DND-41 (cell line): ENCODE measurements at places on chromosomes 5 and 9.

DNA sequence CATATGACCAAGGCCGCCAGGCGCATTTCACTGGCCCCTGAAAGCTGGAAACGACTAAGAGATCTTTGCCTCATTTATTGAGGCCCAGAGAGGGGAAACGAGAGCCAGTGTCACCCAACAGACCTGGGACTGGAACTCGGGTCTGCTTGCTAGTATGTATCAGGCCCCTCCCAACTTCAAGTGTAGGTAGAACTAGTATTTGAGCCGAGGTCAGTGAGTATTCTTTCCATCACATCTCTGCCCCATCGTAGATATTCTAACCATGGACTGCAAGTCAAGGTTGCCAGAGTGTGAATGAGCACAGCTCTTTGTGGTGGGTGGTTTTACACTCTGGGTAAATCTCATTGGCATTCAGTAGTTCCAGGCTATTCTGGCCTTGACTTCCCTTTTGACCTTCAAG is 42.2 kb downstream of the GPR107 start:
- H3K27ac ChIP-seq: no peak overlapping the region
- no peaks in the 10 kb centered on the region for H3K27me3 ChIP-seq
- H3K36me3 ChIP-seq: peaks cover 62% of the 10 kb centered on the region
- 0 out of 2 replicates have a peak, but pooled peaks cover 4% of the 10 kb centered on the region for H3K4me1 ChIP-seq
- DNase-seq: no peak

DNA sequence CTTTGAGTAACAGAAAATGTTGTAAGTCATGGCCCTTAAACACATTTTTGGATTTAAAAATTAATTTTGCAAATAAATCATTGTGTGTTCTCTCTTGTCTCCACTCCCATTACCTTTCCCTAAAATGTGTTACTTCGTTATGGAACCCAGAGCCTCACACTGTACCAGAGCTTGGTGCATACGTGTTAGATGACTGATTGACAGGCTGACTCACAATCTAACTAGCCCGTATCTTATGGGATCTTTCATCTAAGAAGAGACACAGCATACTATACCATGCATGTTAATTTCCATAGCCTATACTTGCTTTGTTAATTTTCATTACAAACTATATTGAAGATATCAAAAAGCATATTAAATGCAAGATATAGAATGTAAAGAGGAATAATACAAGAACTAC is 87.1 kb downstream of the SPRY4 start:
- H3K27ac ChIP-seq: no peak overlapping the region
- H3K27me3 ChIP-seq: no peaks in the 10 kb centered on the region
- no peaks in the 10 kb centered on the region for H3K4me1 ChIP-seq
- no peak overlapping the region for H3K4me3 ChIP-seq

- peak; percentile 43 for DNase-seq
- H3K4me1 ChIP-seq: no peaks in the 10 kb centered on the region
- no peak overlapping the region for H3K27ac ChIP-seq
- H3K27me3 ChIP-seq: peaks cover 13% of the 10 kb centered on the region
- no peaks in the 10 kb centered on the region for H3K36me3 ChIP-seq
- no peak overlapping the region for H3K4me3 ChIP-seq
Measured at GRCh38 chr9:96232539-96233241, 69.3 kb downstream of the HSD17B3 start.

GRCh38 chr5:1383344-1383743 is 38.4 kb upstream of the CLPTM1L start:
- no peak for DNase-seq
- no peak overlapping the region for H3K4me3 ChIP-seq
- H3K27ac ChIP-seq: no peak overlapping the region
- H3K27me3 ChIP-seq: peaks cover 6% of the 10 kb centered on the region
- no peaks in the 10 kb centered on the region for H3K36me3 ChIP-seq

- H3K4me1 ChIP-seq: no peaks in the 10 kb centered on the region
- no peaks in the 10 kb centered on the region for H3K36me3 ChIP-seq
- no peak overlapping the region for H3K27ac ChIP-seq
Measured at GRCh38 chr5:17343675-17344074, 126.2 kb downstream of the BASP1 start.

DNA sequence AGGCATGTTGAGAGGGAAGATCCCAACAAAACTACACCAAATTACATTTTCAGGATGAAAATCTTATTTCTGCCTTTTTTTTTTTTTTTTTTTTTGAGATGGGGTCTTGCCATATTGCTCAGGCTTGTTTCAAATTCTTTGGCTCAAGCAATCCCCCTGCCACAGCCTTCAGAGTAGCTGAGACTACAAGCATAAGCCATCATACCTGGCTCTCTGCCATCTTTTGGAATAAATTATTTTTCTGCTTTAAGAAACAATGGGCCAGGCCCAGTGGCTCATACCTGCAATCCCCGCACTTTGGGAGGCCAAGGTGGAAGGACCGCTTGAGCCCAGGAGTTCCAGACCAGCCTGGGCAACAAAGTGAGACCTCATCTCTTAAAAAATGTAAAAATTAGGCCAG is 14.3 kb downstream of the AFF4 start:
- H3K4me1 ChIP-seq: no peaks in the 10 kb centered on the region
- H3K4me3 ChIP-seq: no peak overlapping the region
- peaks cover 5% of the 10 kb centered on the region; the same call in 1 of the 2 replicates for H3K36me3 ChIP-seq

DNA sequence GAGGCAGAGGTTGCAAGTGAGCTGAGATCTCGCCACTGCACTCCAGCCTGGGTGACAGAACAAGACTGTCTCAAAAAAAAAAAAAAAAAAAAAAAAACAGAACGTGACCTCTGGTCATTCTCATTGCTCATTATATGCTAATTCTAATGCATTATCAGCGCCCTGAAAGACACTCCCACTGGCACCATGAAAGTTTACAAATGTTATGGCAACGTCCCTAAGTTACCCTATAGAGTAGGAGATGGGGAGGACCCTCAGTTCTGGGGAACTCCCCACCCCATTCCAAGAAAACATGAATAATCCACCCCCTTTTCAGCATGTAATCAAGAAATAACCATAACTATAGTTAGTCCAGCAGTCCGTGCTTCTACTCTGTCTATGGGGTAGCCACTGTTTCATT is 48.9 kb upstream of the DENND4C start:
- no peak for DNase-seq
- H3K4me1 ChIP-seq: peaks cover 19% of the 10 kb centered on the region
- H3K36me3 ChIP-seq: no peaks in the 10 kb centered on the region
- H3K4me3 ChIP-seq: no peak overlapping the region
- H3K27ac ChIP-seq: no peak overlapping the region
- no peaks in the 10 kb centered on the region for H3K27me3 ChIP-seq

GRCh38 chr5:142472306-142472951 is 147.6 kb upstream of the SPRY4 start:
- DNase-seq: peak; percentile 60
- peak overlapping the region; percentile 54; the same call in 1 of the 2 replicates for H3K27ac ChIP-seq
- H3K4me1 ChIP-seq: peaks cover 29% of the 10 kb centered on the region
- H3K36me3 ChIP-seq: no peaks in the 10 kb centered on the region

DNA sequence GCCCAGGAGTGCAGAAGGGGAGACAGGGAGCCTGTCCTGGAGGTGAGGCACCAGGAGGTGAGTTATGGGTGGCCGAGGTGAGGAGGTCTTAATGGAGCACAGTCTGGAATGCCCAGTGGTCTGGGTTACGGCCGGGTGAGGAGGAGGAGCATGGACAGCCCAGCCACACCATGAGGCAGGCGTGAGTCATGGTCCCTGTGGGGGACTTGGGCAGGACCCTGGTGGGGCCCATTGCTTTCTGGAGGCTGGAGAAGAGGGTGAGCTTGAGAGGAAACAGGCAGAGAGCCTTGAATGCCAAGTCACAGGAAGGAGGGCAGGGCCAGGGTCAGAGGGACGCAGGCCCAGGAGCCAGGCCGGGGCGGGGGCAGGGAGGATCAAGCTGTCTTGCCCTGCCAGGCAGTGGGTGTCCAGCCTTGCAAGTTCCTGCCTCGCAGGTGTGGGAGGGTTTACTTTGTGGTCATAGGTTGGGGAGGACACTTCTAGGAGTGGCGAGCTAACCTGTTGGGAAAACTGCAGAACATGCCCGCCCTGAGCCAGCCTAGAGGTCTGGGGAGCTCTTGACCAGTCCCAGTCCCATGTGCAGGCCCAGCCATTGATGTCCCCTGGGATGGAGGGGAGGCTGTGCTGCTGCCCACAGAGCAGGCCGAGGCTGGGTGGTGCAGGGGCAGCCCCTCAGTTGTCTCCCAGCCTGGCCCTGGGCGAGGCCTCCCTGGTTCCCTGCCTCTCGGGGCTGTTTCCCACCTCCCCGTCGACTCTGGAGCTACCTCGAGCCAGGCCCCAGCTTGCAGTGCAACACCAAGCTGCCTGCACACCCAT is 2.8 kb downstream of the CACNA1B start:
- H3K36me3 ChIP-seq: no peaks in the 10 kb centered on the region
- H3K4me3 ChIP-seq: no peak overlapping the region
- no peaks in the 10 kb centered on the region for H3K27me3 ChIP-seq
- H3K27ac ChIP-seq: no peak overlapping the region
- DNase-seq: no peak
- no peaks in the 10 kb centered on the region for H3K4me1 ChIP-seq

- H3K4me1 ChIP-seq: no peaks in the 10 kb centered on the region
- no peak overlapping the region for H3K4me3 ChIP-seq
- no peaks in the 10 kb centered on the region for H3K36me3 ChIP-seq
- H3K27me3 ChIP-seq: no peaks in the 10 kb centered on the region
- no peak for DNase-seq
- H3K27ac ChIP-seq: no peak overlapping the region
Measured at GRCh38 chr9:107177857-107178256, 105.2 kb upstream of the RAD23B start.

GRCh38 chr5:114782869-114783268 is 386.8 kb downstream of the TRIM36 start:
- H3K27me3 ChIP-seq: no peaks in the 10 kb centered on the region
- no peaks in the 10 kb centered on the region for H3K4me1 ChIP-seq
- no peaks in the 10 kb centered on the region for H3K36me3 ChIP-seq
- no peak overlapping the region for H3K27ac ChIP-seq

GRCh38 chr9:134188386-134189144 is 24.2 kb upstream of the RNU6ATAC start:
- no peaks in the 10 kb centered on the region for H3K27me3 ChIP-seq
- no peak for DNase-seq
- no peaks in the 10 kb centered on the region for H3K36me3 ChIP-seq

- no peak for DNase-seq
- no peak overlapping the region for H3K27ac ChIP-seq
- H3K27me3 ChIP-seq: no peaks in the 10 kb centered on the region
Measured at GRCh38 chr9:36319806-36320205, 61.6 kb upstream of the GNE start.

DNA sequence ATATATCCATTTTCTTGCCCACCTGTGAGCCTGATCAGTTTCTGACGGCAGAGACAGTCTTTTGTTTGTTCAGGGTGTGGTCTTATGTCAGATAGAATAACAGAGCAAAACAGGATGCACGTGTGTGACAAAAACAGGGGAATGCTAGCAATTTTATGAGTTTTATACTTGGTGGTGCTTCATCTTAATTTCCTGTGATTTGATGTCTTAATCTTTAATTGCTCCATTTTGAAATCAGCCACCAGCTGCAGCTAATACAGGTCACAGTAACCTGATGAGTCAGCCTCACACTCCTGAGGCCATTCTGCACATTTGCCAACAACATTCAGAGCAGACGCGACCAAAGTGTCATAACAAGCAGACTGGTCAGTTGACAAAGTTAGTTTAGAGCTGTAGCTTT is 42.3 kb upstream of the JMY start:
- no peaks in the 10 kb centered on the region for H3K4me1 ChIP-seq
- H3K27me3 ChIP-seq: no peaks in the 10 kb centered on the region
- H3K27ac ChIP-seq: no peak overlapping the region
- H3K4me3 ChIP-seq: no peak overlapping the region

DNA sequence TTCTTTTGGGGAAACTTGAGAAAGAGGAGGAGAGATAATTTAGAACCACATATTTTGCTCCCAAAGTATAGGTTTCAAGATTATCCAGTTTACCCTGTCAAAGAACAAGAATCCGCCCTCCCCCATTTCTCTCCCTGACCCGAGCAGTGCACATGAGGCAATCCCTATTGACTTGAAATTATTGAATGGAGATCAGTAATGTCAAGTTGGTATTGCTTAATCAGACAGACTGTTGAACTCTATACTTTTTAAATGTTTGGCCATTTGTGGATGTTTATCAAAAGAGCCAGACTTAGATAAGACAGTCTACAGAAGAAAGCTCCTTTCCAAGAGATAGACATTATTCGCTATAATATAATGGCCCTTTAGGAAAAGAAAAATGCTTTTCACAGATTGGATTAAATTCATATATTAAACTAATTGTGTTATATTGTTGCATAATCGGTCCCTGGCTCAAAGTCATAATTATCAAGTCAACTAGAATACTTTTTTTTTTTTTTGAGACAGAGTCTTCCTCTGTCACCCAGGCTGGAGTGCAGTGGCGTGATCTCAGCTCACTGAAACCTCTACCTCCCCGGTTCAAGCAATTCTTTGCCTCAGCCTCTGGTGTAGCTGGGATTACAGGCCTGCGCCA is 5.3 kb downstream of the SLC25A25 start:
- no peak overlapping the region for H3K4me3 ChIP-seq
- H3K27ac ChIP-seq: peak overlapping the region; percentile 82
- no peak for DNase-seq
- peaks cover 11% of the 10 kb centered on the region for H3K36me3 ChIP-seq

- H3K4me3 ChIP-seq: no peak overlapping the region
- no peak for DNase-seq
- no peaks in the 10 kb centered on the region for H3K4me1 ChIP-seq
Measured at GRCh38 chr5:123098767-123099513, 9.9 kb downstream of the PRDM6 start.

DNA sequence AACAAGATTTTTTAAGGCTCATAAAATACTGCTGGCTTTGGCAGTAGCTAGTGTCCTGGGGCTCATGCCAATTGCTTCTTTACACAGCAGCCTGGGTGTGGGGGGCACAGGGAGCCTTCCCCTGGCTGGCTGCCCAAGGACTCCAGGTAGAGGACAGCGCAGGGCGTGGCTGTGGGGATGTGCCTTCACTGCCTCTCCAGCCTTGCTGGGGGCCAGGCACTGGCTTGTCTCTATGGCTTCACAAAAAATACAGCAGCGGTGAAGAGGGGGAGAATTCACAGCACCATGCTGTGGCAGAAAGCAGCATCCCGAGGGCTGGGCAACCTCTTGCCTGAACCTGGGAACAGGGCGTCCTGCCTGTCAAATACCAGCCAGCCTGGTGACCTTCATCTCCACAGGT is 57.4 kb downstream of the DAP start:
- H3K4me1 ChIP-seq: no peaks in the 10 kb centered on the region
- no peak for DNase-seq
- H3K4me3 ChIP-seq: no peak overlapping the region
- H3K36me3 ChIP-seq: peaks cover 33% of the 10 kb centered on the region; the same call in 1 of the 2 replicates

DNA sequence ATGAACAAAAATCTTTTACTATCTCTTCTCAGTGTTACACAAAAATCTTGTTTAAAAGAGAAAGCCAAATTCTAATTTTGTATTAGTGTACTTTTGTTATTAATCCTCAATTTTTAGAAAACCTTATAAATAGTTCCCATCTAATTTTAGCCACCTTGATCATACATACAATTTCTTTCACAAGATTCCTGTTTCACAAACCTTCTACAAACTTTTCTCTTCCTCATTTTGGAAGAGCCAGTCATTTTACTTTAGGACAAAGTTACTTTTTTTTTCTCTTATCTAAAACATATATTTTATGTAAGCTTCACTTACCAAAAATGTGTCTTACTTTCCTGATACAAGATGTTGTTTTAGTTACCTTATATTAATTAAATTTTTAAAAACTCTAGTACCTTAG is 161.3 kb downstream of the YIPF5 start:
- no peak overlapping the region for H3K4me3 ChIP-seq
- no peak overlapping the region for H3K27ac ChIP-seq
- H3K4me1 ChIP-seq: no peaks in the 10 kb centered on the region
- no peaks in the 10 kb centered on the region for H3K36me3 ChIP-seq
- H3K27me3 ChIP-seq: no peaks in the 10 kb centered on the region
- DNase-seq: no peak
